Activated T-helper 1 cell treated with anti-CD3 and anti-CD28 coated beads, Interleukin-12 subunit alpha, Interleukin-12 subunit beta, Interleukin-2, Interleukin-4 antibody, amounts not matched to agents 30 ng/mL and 10 ng/mL and 1 ng/mL, durations not matched to agents 14 hours and 24 hours and 36 hours (primary cell): ENCODE measurements at places on chromosomes 4 and X. TPM values are rescaled to one million over a fixed set of nuclear protein-coding genes. Genes with fewer than 3 reads are reported as not detected.

DNA sequence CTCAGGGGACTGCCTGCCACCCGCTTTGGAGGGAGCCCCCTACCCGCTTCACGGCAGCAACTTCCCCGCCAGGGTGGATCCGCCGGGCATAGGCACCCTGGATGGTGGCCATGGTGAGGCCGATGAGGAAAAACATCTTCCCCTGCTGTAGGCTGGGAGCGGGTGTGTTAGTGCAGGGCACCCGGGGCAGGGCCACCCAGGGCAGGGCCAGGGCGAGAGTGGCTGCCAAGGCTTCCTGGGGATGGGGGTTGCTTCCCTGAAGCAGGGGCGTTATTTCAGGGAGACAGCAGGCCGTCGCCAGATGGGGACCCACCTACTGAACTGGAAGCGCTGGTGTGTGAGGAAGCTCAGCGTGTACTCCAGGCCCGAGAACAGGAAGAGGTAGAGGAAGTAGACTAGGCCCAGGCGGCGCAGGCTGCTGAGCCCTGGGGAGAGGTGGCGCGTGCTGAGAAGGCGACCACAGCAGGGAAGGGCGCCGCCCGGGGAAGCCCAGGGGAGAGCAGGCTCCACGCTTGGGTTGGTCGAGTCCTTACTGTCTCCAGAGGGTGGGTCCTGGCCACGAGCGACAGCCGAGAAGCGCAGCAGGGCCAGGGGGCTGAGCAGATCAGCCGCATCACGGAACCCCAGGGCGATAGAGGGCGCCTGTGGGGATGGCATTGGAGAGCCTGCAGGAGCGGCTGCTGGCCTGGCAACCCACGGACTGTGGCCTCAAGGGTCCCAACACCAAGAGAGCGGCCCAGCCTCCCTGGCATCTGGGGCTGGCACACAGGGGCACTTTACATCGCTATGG, 31.5 kb downstream of the NOP14 start:
- H3K27ac ChIP-seq: peak overlapping the region; percentile 86
- no peaks in the 10 kb centered on the region for H3K27me3 ChIP-seq
- DNase-seq: no peak
- peaks cover 32% of the 10 kb centered on the region for H3K4me1 ChIP-seq

- DNase-seq: peak; percentile 27
- no peaks in the 10 kb centered on the region for H3K36me3 ChIP-seq
- H3K4me3 ChIP-seq: no peak overlapping the region
These were observed 73.1 kb downstream of the QRFPR start for GRCh38 chr4:121307445-121308327.

GRCh38 chrX:39144323-39144722, 343.1 kb downstream of the MID1IP1 start:
- no peak for DNase-seq
- H3K4me1 ChIP-seq: no peaks in the 10 kb centered on the region
- no peak overlapping the region for H3K4me3 ChIP-seq
- H3K27ac ChIP-seq: no peak overlapping the region

Gene STPG2
- total RNA-seq: not detected in 2 replicates

DNA sequence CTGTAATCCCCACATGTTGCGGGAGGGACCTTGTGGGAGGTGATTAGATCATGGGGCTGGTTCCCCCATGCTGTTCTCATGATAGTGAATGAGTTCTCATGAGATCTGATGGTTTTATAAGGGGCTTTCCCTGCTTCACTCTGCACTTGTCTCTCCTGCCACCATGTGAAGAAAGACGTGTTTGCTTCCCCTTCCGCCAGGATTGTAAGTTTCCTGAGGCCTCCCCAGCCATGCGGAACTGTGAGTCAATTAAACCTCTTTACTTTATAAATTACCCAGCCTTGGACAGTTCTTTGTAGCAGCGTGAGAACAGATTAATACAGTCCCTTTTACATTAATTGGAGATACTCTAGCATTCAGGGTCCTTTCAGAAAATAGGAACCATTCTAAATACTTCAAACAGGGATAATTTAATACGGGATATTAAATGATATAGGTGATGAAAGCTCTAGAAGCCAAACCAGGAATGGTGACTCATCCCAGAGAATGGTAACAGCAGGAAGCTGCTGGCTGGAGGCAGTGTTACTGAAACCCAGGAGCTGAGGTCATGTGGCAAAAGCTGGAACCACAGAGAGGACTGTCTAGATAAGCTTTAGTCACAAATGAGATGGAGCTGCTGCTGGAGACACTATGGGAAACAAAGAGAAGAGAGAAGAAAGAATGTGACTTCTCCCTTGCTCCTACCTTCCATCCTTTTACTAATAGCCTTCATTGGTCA, 57.3 kb downstream of the GSTCD start:
- no peak for DNase-seq
- no peaks in the 10 kb centered on the region for H3K27me3 ChIP-seq
- no peak overlapping the region for H3K4me3 ChIP-seq
- no peak overlapping the region for H3K27ac ChIP-seq
- H3K36me3 ChIP-seq: no peaks in the 10 kb centered on the region

Gene VCX3A
- not detected in 2 replicates for total RNA-seq

GRCh38 chr4:26268246-26268645, 52.6 kb upstream of the RBPJ start:
- no peaks in the 10 kb centered on the region for H3K36me3 ChIP-seq
- peaks cover 27% of the 10 kb centered on the region for H3K4me1 ChIP-seq
- DNase-seq: no peak
- H3K4me3 ChIP-seq: no peak overlapping the region
- H3K27ac ChIP-seq: no peak overlapping the region

GRCh38 chr4:176680668-176681180, 112.0 kb downstream of the VEGFC start:
- no peaks in the 10 kb centered on the region for H3K36me3 ChIP-seq
- DNase-seq: no peak
- no peak overlapping the region for H3K4me3 ChIP-seq
- no peak overlapping the region for H3K27ac ChIP-seq
- H3K4me1 ChIP-seq: no peaks in the 10 kb centered on the region
- H3K27me3 ChIP-seq: no peaks in the 10 kb centered on the region

Gene NIPAL1
- 2.0 and 2.5 TPM in 2 replicates for total RNA-seq

Gene IL2RG
- 375 and 397 TPM in 2 replicates for total RNA-seq

DNA sequence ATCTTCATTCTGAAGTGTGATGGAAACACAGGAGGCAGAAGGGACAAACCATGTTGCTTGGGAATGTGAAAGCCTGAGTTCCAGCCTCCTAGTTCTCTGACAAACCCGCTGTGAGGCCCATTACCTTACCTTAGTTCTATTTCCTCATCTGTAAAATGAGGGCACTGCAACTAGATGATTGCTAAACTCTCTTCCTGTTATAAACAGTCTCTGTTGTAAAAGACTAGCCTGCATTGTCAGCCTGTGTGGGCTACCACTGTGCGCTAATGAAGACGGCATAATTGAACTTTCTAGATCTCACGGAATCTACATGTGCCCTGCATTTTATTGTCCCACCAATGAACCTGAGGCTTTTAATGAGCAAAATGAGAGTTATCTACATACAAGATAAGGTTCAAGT, 147.2 kb downstream of the AFF2 start:
- no peaks in the 10 kb centered on the region for H3K4me1 ChIP-seq
- H3K27me3 ChIP-seq: no peaks in the 10 kb centered on the region
- no peak overlapping the region for H3K4me3 ChIP-seq

Gene EVC
- total RNA-seq: 1.5 and 1.9 TPM in 2 replicates

Gene SSX2
- total RNA-seq: not detected in 2 replicates

Gene AWAT2
- total RNA-seq: not detected in 2 replicates

DNA sequence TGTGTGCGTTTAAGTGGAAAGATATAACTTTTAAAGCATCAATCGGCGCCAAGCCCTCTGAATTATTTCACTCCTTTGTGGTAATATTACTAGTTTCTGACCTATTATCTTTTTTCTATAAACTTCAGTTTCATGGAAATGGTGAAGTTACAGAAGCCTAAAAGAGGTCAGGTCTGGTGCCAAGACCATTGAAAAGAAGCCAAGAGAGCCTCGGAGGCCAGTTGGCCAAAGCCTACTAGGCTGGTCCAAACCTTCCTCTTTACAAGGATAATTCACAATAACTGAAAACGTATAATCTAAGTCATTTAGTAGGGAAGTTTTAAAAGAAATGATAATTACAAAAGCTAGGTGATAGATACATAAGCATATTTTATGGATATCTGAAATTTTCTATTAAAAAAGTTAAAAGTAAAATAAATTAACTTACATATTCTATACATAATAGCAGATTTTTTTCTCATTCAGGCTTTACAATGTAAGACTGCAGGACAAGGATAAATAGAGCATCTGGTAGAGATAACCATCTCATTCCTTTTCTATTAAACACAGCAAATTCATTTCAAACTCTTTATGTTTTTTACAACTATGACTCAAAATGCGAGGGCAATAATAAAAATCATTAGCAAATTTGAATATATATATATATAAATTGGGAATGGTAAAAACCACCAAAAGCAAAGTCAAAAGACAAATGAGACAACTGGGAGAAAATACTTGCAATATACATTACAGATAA, 49.2 kb downstream of the WDFY3 start:
- H3K4me1 ChIP-seq: no peaks in the 10 kb centered on the region
- H3K27ac ChIP-seq: no peak overlapping the region
- no peak for DNase-seq
- no peaks in the 10 kb centered on the region for H3K36me3 ChIP-seq
- H3K4me3 ChIP-seq: no peak overlapping the region

- H3K4me3 ChIP-seq: no peak overlapping the region
- H3K4me1 ChIP-seq: no peaks in the 10 kb centered on the region
- H3K27ac ChIP-seq: no peak overlapping the region
- H3K36me3 ChIP-seq: no peaks in the 10 kb centered on the region
- peaks cover 3% of the 10 kb centered on the region for H3K27me3 ChIP-seq
These were observed 14.4 kb upstream of the FAM9A start for GRCh38 chrX:8815460-8816065.

GRCh38 chrX:29870608-29871007, 344.8 kb upstream of the MAGEB2 start:
- no peaks in the 10 kb centered on the region for H3K36me3 ChIP-seq
- no peak overlapping the region for H3K27ac ChIP-seq
- no peaks in the 10 kb centered on the region for H3K4me1 ChIP-seq
- no peaks in the 10 kb centered on the region for H3K27me3 ChIP-seq

Gene CENPVL1
- total RNA-seq: not detected in 2 replicates

- no peaks in the 10 kb centered on the region for H3K36me3 ChIP-seq
- no peak for DNase-seq
- H3K4me1 ChIP-seq: no peaks in the 10 kb centered on the region
- H3K27me3 ChIP-seq: peaks cover 30% of the 10 kb centered on the region
- no peak overlapping the region for H3K4me3 ChIP-seq
These were observed 6.1 kb downstream of the ARSJ start for GRCh38 chr4:113973345-113973744.

GRCh38 chr4:4837316-4837715, 22.1 kb upstream of the MSX1 start:
- H3K36me3 ChIP-seq: no peaks in the 10 kb centered on the region
- H3K27me3 ChIP-seq: no peaks in the 10 kb centered on the region
- H3K4me1 ChIP-seq: peaks cover 2% of the 10 kb centered on the region
- DNase-seq: no peak
- H3K4me3 ChIP-seq: no peak overlapping the region
